Lung (tissue), 17 donors: ENCODE measurements at places on chromosomes 2 and 18. TPM values are rescaled to one million over a fixed set of nuclear protein-coding genes. Genes with fewer than 3 reads are reported as not detected.

- DNase-seq: no peak
Observed at GRCh38 chr2:37211939-37212338, 15.6 kb downstream of the CEBPZOS start.

DNA sequence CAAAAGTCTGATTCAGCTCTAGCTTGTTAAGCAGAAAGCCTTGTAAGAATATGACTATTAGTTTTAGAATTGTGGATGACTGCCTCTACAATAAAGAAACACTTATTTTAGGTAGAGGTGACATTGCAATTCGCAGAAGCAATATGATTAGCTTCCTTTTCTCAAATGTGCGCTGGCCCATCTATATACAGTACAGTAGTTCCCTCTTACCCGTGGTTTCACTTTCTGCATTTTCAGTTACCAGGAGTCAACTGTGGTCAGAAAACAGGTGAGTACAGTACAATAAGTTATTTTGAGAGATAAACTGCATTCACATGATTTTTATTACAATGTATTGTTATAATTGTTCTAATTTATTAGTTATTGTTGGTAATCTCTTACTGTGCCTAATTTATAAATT, 405.1 kb downstream of the GPD2 start:
- DNase-seq: no peak

Gene MALL
- polyA plus RNA-seq: 41.5 TPM

Gene KIF1A
- 0.14 TPM for polyA plus RNA-seq
